Nephron progenitor cell (in vitro differentiated cells): ENCODE measurements at places on chromosomes 4 and X.

DNA sequence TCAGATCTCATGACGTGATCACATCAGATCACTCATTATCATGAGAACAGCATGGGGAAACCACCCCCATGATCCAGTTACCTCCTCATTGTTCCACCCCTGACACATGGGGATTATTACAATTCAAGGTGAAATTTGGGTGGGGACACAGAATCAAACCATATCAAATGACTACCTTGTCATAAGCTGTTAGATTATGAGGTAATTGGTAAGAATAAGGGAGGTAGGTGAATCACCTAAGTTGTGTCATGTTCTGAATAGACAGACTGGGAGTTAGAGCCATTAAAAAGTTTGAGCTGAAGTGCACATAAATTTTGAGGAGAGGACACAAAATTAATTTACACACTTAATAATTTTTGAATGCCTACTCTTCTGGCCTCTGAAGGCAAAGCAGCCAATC is 24.7 kb downstream of the SLC9B1 start:
- no peaks in the 10 kb centered on the region for H3K4me1 ChIP-seq
- peaks cover 7% of the 10 kb centered on the region for H3K27me3 ChIP-seq
- no peak overlapping the region for H3K27ac ChIP-seq

DNA sequence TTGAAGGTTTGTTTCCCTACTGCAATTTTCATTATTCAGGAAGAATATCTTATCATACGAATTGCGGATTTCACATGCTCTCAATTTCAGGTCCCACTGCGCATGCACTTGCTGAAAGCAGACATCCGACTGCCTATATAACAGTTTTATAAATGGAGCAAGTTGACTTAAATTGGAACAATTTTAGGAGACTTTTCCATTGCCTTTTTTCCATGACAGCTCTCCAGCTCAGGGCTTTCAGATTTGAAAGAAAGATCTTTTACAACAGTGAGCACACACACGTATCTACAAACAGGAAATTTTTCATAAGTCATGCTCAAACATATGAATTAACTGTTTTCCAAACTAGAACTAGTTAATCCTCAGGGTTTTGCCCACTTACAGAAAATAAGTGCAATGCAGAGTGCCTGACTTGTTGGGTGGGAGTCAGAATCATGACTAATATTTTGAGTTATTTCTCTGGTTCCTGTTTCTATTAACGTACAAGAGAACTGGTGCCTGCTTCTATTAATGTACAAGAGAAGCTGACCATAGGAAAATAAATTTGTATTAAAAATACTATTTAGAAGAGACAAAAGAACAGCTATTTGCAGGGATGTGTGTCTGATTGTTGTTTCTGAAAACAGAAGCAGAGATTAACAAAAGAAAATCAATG is 137.9 kb downstream of the GPC3 start:
- peaks cover 10% of the 10 kb centered on the region for H3K4me1 ChIP-seq
- no peak overlapping the region for H3K27ac ChIP-seq
- no peaks in the 10 kb centered on the region for H3K27me3 ChIP-seq
- no peak overlapping the region for H3K4me3 ChIP-seq
- DNase-seq = no peak
- H3K36me3 ChIP-seq = peaks cover 33% of the 10 kb centered on the region

- peaks cover 13% of the 10 kb centered on the region for H3K4me1 ChIP-seq
- DNase-seq = no peak
- peaks cover 1% of the 10 kb centered on the region for H3K36me3 ChIP-seq
- H3K4me3 ChIP-seq = no peak overlapping the region
These were observed 64.7 kb upstream of the RPL34 start for GRCh38 chr4:108555701-108556100.

GRCh38 chrX:130715299-130715698 is 187.7 kb downstream of the ENOX2 start:
- no peak overlapping the region for H3K27ac ChIP-seq
- H3K4me1 ChIP-seq = peaks cover 56% of the 10 kb centered on the region
- H3K36me3 ChIP-seq = no peaks in the 10 kb centered on the region
- H3K27me3 ChIP-seq = no peaks in the 10 kb centered on the region
- H3K4me3 ChIP-seq = no peak overlapping the region

- no peak for DNase-seq
- no peak overlapping the region for H3K4me3 ChIP-seq
- no peaks in the 10 kb centered on the region for H3K27me3 ChIP-seq
These were observed 80.5 kb downstream of the AR start for GRCh38 chrX:67624325-67624724.

GRCh38 chr4:84968925-84969324 is 2.4 kb upstream of the WDFY3 start:
- peaks cover 32% of the 10 kb centered on the region for H3K4me1 ChIP-seq
- peaks cover under 1% of the 10 kb centered on the region for H3K36me3 ChIP-seq
- H3K4me3 ChIP-seq = no peak overlapping the region
- DNase-seq = no peak
- no peaks in the 10 kb centered on the region for H3K27me3 ChIP-seq

- DNase-seq = no peak
- peaks cover 15% of the 10 kb centered on the region for H3K36me3 ChIP-seq
- H3K4me1 ChIP-seq = peaks cover 8% of the 10 kb centered on the region
- H3K27ac ChIP-seq = no peak overlapping the region
- no peak overlapping the region for H3K4me3 ChIP-seq
- no peaks in the 10 kb centered on the region for H3K27me3 ChIP-seq
These were observed 23.1 kb downstream of the ATP11C start for GRCh38 chrX:139909712-139910111.

- H3K36me3 ChIP-seq = no peaks in the 10 kb centered on the region
- H3K27ac ChIP-seq = no peak overlapping the region
- H3K4me3 ChIP-seq = no peak overlapping the region
- peak; percentile 8 for DNase-seq
- peaks cover 3% of the 10 kb centered on the region for H3K27me3 ChIP-seq
These were observed 802.0 kb downstream of the RPA4 start for GRCh38 chrX:97685753-97686152.

GRCh38 chr4:66489370-66489769 is 819.1 kb upstream of the EPHA5 start:
- no peak overlapping the region for H3K4me3 ChIP-seq
- no peak overlapping the region for H3K27ac ChIP-seq
- H3K4me1 ChIP-seq = no peaks in the 10 kb centered on the region
- no peaks in the 10 kb centered on the region for H3K36me3 ChIP-seq

DNA sequence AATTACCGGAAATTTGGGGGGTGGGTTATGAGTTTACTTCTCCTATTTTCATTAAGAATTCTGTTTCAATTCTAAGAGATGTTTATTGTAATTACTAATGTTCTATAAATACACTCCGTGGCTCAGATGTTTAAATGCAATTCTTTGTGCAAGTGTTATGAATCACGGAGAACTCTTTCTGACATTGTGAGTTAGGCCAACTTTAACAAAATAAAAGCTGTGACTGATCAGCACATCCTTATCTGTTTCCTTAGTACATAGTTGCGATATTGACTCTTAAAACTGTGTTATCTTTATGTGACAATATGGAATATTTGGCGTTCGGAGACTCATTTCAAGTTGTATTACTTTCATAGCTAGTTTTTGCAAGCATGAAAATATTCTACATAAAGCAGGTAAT is 902 bp downstream of the KLHL4 start:
- H3K27ac ChIP-seq = no peak overlapping the region
- H3K4me1 ChIP-seq = peaks cover 35% of the 10 kb centered on the region
- H3K36me3 ChIP-seq = peaks cover 4% of the 10 kb centered on the region
- peaks cover 10% of the 10 kb centered on the region for H3K27me3 ChIP-seq
- no peak for DNase-seq

DNA sequence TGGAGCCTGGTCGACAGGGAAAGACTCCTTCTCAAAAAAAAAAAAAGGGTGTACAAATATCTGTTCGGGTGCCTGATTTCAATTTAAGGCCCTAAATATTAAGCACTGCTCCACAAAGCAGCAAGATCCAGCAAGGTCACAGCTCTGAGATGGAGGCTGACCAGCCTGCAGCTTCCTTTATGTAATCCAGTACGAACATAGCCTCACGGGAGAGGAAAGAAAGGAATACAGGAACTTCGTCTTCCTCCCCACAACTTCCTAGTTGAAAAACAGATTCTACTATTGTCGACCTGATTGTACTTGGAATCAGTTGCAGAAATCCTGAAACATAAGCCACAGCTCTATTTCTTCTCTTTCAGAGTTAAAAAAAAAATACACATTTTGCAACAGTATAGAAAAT is 53.5 kb upstream of the TBC1D9 start:
- H3K27ac ChIP-seq = no peak overlapping the region
- DNase-seq = no peak
- H3K4me1 ChIP-seq = no peaks in the 10 kb centered on the region
- peaks cover 15% of the 10 kb centered on the region for H3K27me3 ChIP-seq
- H3K36me3 ChIP-seq = no peaks in the 10 kb centered on the region
- H3K4me3 ChIP-seq = no peak overlapping the region

DNA sequence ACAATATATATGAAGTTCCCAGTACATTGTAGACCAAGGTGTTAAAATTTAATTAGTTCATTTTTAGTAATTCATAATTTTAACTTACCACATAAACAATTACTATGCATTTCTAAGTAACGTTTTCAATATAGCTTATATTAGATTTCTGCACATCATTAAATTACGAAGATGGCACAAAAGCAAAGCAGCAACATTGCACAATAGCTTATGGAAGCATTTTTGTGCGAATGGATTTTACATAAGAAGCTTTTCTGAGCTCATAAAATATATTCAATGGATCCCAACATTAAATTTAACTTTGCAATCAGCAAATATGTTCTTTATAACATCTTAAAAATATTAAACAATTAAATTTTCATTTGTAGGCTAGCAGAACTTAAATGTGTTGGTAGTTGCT is 875.4 kb downstream of the ADGRL3 start:
- H3K27me3 ChIP-seq = no peaks in the 10 kb centered on the region
- peaks cover 4% of the 10 kb centered on the region for H3K4me1 ChIP-seq
- H3K4me3 ChIP-seq = no peak overlapping the region

DNA sequence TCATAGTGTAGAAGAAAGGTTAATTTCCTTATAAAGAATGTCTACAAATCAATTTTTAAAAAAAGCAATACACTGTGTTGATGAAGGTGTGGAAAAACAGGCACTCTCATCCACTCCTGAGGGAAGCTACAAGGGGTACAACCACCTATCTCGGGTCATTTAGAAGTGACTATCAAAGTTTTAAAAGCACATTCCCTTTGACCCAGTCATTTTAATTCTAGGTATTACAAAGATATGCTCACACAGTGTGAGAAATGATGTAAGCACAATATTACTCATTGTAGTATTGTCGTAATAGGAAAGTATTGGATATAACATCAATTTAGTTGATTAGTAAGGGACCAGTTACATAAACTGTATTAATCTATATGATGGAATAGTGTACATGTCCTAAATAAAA is 7.4 kb upstream of the HCCS start:
- no peak overlapping the region for H3K4me3 ChIP-seq
- H3K27me3 ChIP-seq = peaks cover 4% of the 10 kb centered on the region
- H3K4me1 ChIP-seq = peaks cover 43% of the 10 kb centered on the region
- no peak for DNase-seq
- H3K27ac ChIP-seq = no peak overlapping the region
- H3K36me3 ChIP-seq = peaks cover 5% of the 10 kb centered on the region

DNA sequence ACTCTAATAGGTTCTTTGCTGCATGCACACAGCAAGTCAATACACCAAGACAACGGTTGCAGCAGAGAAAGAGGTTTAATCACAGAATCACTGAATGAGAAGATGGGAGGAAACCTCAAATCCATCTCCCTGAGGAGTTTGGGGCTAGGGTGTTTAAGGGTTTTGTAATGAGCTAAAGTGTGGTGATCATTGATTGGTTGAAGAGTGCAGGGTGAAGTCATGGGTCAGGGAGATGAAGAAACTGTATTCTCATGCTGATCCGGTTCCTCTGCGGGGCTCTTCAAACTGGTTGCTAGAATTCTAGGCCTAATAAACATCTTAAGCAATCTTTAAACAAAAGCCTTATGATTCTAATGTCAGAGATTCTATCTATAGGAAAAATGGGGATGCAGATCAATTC is 432.5 kb upstream of the FAM47C start:
- no peaks in the 10 kb centered on the region for H3K27me3 ChIP-seq
- H3K27ac ChIP-seq = no peak overlapping the region
- H3K4me1 ChIP-seq = no peaks in the 10 kb centered on the region
